ENCODE measurements at places on chromosomes 16 and 17.

- no peak for DNase-seq
Observed at GRCh38 chr16:85820604-85821372, 21.3 kb downstream of the COX4I1 start.

GRCh38 chr17:50949128-50949988 is 83.2 kb upstream of the TOB1 start:
- no peak for DNase-seq

DNA sequence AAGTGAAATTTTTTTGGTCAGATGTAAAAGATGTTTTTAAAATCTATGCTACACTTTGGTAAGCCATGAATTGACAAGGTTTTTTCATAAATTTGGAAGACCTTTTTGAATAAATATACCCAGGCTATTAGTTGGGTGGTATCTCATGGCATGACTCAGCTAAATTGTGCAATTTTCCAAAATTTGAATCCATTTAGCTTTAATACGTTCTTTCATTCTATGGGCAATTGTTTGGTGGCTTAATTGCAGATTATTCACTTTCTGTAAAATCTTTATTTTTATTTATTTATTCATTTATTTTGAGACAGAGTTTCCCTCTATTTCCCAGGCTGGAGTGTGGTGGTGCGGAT is 82.8 kb upstream of the TNRC6A start:
- no peak for DNase-seq

DNA sequence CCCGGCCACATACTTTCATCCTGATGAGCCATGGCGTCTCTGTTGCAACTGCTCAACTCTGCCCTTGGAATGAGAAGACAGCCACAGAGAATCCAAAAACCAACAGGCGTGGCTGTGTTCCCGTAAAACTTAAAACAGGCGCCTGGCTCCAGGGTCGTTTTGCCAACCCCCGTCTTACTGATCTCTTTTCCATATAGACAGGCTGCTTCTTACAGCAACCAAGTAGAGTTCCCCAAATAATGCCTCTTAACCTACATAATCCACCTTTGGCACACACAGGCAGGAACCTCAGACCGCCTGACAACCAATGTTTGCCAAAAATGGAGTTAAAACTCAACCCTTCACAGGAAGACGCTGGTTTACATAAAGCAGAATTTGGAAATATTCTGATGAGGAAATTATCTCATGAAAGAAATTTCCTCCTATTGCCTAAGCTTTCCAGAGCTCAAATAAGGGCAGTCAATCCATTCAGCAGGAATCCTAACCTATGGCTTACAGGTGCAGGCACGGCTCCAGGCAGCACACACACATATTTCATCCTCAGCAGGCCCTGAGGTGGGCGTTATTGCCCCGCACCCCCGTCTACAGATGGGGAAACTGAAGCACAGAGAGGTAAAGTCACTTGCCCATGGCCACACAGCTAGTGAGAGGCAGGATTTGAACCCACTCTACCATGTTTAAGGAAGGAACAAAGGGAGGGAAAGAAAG is 35.8 kb downstream of the LITAF start:
- no peak for DNase-seq

- DNase-seq = no peak
Observed at GRCh38 chr17:43810823-43811222, 22.1 kb downstream of the MPP3 start.

Data from activated CD4-positive, alpha-beta T cell treated with anti-CD3 and anti-CD28 coated beads, Interleukin-10, Interleukin-2, amounts not matched to agents 100 ng/mL and 50 ng/mL, durations not matched to agents 16 hours and 8 hours (primary cell).